ENCODE measurements at places on chromosomes 1 and 21.

DNA sequence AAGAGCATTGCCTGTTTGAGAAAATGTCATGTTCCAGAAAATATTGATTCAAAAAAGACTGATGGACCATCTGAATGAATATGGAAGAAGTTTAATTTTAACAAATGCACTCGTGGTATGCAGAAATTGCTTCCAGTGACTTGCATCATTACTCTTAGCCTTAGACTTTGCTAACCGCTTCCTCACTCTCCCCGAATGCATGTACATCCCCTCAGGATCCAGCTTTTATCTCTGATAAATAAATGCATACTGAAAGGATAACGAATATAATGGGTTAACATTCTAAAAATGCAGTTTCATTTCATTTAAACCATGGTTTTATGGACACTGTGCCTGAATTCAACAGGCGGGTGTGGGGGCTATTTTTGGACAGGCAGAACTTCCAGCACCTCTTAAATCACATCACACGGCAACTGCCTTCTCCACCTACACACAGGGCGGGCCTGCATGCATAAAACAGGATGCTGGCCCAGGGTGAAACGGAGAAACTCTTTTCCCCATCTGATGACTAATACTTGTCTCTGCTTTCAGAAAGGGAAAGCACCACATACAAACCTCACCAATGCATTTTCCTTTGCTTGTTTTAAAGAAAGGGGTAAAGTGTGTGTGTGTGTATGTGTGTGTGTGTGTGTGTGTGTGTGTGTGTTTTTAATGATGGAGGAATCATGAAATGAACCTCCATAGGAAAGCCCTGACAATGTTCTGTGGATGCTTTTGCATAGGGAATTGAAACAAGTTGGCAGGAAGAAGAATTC, 48.7 kb downstream of the SPAG17 start:
- DNase-seq: peak; percentile 48

GRCh38 chr1:91700332-91700731, 185.6 kb downstream of the TGFBR3 start:
- no peak for DNase-seq

DNA sequence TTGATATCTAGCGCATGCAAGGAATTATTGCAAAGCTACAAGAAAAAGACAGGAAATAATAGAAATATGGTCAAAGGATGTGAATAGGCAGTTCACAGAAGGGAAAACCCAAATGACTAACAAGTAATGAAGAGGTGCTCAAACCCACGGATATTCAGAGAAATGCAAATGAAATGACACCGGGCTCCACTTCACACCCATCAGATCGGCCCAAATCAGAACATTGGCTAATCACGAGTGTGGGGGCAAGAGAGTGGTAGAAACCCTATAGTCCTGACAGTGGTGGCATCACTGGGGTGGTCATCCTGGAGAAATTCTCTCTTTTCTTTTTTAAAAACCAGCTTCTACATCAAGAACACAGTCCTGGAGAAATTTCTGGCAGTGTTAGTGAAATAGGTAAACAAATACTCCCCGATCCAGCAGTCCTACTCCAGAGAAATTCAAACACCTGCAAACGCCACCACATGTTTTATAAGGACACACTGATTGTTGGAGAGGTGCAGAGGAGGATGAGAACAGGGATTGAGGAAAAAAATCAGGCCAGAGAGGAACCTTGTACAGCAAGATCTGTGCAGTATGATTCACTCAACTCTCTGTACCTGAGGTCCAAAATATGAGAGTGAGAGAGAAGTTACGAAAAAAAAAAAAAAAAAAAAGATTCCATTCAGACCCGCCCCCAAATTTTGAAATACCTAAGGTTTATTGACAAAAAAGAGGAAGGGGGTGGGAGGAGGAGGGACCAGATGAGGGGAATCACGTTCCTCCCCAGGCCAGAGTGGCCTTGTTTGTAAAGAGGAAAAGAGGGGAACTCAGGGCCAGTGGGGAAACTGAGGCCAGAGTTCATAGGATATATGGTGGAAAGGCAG, 9.2 kb upstream of the TNFRSF1B start:
- peak; percentile 42 for DNase-seq

GRCh38 chr1:113133759-113134158, 60.8 kb downstream of the LRIG2 start:
- no peak for DNase-seq

- peak; percentile 28 for DNase-seq
These were observed 20.9 kb downstream of the S1PR1 start for GRCh38 chr1:101257500-101258325.

- no peak for DNase-seq
These were observed 78.7 kb upstream of the RUNX1 start for GRCh38 chr21:35127851-35128250.

DNA sequence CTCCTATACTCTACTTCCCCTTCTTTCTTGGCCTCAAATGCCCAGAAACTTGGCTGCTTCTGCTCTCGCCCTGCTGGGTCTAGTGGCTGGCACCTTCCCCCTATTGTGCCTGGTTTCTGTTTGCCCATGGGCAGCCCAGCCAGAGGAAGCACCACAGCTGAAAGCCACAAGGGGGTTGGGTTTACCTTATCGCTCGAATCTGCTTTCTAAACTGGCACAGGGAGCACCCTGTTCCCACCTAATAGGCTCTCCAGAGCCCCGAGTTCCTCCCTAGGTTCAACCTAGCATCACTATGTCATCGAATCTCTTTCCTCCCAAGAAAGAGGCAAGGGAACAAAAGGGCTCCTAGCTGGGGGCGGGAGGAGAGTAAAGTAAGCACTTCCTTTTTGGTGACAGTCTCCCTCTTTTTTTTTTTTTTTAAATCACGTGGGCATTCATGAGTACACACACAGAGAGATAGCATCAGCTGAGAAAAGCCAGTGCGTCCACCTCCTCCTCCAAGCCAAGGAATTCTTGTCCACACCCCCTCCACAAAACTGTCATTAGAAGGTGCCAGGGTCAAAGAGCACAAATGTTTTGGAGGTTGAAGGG, 72.8 kb downstream of the PLEKHA6 start:
- peak; percentile 45 for DNase-seq

GRCh38 chr1:206049919-206050600, 2.9 kb upstream of the RHEX start:
- DNase-seq: no peak

- no peak for DNase-seq
These were observed 11.0 kb downstream of the TP53BP2 start for GRCh38 chr1:223834660-223835263.

DNA sequence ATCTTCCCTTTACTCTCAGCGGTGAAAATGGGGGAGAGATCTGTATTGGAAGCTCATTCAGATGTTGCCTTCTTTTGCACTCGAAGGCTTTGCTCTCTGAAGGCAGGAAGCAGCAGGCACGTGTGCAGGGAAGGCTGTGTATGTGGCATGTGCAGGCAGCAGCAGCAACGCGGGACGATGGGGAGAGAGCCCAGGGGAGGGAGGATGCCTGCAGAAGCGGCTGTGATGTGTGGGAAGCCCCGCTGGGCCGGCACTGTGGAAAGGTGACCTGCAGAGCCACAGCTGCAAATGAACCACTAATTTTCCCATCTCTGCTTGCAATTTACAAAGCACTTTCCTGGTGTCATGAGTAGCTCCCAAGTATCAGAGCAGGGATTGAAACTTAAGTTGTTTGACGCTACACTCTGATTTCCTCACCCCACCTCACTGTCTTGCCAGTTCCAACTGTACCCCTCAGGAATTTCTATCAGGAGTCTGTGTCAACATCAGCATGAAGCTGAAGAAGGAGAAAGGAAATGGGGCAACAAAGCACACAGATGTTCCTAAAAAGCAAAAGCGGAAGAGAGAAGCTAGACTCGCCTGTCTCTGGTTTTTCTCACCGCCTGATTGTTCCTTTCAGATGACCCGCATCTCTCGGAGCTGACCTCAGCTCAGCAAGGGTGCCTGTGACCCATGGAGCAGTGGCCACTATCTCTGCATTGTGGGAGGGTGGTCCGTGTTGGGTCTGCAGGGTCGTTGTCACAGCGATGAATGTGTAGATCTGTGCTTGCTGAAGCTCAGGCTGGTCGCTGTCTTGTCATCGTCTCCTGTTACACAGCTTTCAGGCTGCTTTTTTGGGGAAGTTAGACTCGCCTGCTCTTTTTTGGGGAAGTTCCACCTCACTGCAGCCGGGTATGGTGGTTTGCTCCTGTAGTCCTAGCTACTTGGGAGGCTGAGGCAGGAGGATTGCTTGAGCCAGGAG, 156.1 kb downstream of the KIF26B start:
- DNase-seq: peak; percentile 20
